ENCODE measurements at places on chromosomes 12 and 14.

GRCh38 chr12:15608941-15609340, 180.2 kb downstream of the EPS8 start:
- no peak for DNase-seq

GRCh38 chr14:36716614-36717184, 55.0 kb downstream of the PAX9 start:
- DNase-seq: no peak

DNA sequence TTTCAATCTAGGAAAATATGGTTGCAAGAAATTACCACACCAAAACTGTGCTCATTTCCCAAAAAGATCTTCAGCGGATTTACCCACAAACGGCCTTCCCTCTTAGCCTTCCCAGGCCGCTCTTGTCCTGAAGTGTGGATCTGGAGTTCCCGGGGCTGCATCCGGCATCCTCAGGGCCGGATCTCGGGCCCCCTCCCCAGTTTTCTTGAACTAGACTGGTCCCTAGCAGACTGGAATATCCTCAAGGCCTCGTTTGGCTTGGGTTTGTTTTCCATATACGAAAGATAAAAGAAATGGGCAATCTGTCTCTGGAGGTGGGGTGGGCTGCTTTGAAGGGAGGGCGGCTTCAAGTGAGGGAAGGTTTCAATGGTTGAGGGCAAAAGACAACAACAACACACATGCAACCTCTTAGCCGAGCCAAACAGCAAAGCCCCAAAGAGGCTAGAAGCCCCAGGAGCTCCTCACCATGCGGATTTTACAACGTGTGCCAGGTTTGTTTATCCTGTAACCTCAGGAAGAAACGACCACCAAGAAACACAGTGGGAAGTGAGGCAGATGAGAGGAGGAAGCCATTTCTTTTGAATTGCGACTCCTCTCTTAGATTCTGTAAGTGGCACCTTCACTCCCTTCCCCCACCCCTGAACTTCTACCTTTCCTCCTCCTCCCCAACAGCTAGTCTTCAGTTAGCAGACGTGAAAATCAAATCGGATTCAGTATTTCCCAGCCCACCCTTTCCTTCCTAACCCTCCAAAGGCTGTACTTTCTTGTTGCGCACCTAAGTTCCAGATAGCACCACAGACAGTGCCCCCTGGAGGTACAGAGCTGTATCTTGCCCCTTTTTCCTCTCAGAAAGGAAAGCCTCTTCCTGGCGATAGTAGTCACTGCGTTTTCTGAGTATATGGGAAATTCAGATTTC, 2.6 kb downstream of the MYF6 start:
- DNase-seq: no peak

- DNase-seq: no peak
Observed at GRCh38 chr12:104480826-104481440, 24.2 kb downstream of the CHST11 start.

DNA sequence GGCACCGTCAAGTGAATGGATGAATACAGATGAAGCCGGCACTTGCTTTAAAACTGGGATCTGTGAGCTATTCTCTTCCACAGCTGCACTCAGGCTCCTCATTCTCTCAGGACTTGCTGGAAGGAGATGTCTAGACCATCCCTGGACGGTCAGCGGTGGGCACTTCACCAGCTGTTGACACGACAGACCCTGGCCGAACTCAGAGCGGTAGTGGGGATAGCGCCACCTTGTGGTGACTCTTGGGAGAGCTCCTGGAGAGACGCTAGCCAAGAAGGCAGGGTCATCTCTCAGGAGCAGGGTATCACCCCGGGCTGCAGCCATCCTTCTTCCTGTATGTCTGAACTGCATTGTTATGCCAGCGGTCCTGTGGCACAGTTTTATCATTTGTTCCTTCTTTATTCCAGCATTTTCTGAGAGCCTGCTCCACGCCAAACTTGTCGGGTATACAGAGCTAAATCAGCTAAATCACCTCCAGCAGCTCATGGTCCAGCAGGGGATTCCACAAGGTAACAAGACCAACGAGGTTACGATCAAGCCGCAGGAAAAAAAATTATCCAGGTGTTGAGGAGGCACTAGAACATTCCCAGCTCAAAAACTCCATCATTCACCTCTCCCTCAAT, 10.0 kb downstream of the WNT1 start:
- peak; percentile 79 for DNase-seq

- no peak for DNase-seq
Observed at GRCh38 chr12:6122201-6122600, 2.3 kb downstream of the VWF start.
